H9 (cell line): ENCODE measurements at places on chromosomes 12 and 14.
A peak's percentile ranks its signal among the peaks of the same experiment; 100 is the strongest.

GRCh38 chr12:67241482-67241881 is 27.7 kb upstream of the CAND1 start:
- no peak for DNase-seq

GRCh38 chr14:92990456-92991430 is 67.8 kb downstream of the CHGA start:
- no peak for DNase-seq

- no peak for DNase-seq
Measured at GRCh38 chr12:15863984-15864383, 18.2 kb upstream of the STRAP start.

GRCh38 chr14:61569812-61570548 is 125.3 kb upstream of the HIF1A start:
- DNase-seq: no peak

- no peak for DNase-seq
Measured at GRCh38 chr12:180445-180844, 33.5 kb downstream of the SLC6A12 start.

- DNase-seq: no peak
Measured at GRCh38 chr12:93137656-93138612, 208.8 kb upstream of the EEA1 start.

DNA sequence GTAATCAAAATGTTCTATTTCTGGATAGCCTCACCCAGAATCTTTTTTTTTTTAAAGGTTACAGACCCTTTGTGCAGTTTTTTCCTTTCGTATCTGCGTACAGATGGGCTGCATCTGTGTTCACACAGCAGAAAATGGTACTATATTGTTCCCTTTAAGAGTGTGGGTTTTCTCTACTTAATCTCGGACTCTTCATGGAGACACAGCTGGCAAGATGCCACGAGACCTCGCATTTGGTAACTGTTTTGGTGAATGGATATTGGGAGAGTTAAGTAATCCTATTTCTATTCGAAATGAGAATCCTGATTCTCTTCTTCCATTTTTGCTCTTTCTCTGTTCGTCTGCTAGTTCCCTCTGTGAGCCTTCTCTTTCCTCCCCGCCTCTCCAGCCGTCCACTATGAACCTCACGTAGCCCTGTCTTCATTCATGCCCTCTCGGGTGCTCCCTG is 85.7 kb downstream of the SAMD4A start:
- DNase-seq: no peak

GRCh38 chr14:75064205-75064567 is 362 bp upstream of the ACYP1 start:
- DNase-seq: no peak

DNA sequence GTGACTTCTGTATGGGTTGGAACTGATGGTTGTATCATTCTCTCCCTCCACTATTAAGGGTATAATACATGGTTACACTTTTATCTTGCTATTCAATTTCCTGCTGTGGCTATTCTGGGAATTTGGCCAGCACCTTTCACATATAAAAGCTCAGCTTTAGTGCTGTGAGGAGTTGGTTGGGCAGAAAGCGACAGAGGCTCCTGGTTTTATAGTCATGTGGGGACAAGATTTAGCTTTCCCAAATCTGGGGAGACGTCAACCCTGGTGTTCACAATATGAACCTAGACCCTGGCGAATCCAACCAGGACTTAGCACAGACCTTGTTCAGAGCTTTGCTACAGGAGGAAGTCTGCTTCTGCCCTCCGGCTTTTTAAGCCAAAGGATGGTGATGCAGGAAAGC is 36.5 kb downstream of the FOS start:
- no peak for DNase-seq

DNA sequence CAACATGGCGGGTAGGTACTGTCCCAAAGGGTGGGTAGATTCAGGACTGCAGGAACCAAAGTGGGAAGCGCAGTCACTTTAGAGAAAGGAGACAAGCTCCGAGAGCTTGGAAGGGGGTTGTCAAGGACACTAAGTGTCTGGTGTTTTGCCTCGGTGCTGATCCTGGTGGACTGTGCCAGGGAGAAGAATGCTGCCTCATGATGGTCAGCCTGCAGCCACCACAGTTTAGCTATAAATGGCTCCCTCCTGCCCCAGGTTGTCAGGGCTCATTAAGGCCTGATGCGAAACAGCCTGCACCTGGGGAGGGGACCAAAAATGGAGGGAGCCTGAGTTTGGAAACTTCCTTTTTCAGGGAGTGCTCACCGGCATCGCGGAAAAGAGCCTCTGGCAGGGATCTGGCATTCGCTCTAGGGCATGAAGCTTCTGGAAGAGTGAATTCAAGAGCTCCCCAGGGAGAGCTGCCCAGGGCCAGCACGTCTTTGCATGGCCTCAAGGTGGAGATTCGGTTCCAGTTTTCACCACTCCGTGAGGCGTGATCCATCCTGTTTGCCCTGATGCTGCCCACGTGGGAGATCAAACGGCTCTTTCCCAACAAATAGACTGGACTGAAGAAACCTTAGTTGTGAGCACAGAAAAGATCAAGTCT is 164.0 kb downstream of the FOXN3 start:
- DNase-seq: peak; percentile 48

- no peak for DNase-seq
Measured at GRCh38 chr12:6272300-6273204, 37.9 kb upstream of the PLEKHG6 start.

- no peak for DNase-seq
Measured at GRCh38 chr12:48486261-48486660, 4.0 kb downstream of the C12orf54 start.

DNA sequence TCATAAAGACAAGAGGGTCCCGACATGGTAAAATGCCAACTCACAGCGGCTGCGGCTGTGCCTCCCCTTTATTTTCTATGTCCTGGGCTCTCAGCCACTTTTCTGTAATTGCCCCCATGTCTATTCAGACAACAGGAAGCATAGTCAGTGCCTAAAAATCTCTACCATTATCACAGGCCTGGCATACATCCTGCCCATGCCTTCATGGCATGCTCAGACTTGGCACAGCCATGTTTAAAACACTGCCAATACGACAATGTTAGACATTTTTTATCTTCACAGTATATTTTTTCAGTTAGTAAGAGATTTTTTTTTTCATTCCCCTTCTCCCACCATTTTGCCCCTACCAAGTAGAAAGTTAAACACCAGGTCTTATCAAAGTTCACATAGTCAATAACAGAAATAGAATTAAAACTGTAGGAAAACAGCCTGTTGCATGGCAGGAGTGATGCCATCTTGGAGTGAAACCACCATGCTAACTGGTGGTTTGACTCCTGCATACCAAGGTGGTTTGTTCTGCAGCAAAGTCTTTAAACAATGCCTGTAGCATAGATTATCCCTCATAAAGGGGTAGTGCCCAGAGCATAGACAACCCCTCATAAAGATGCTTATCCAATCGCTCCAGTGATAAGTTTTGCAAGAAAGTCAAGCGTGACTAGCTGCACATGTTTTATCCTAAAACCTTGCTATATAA is 18.9 kb upstream of the CERS5 start:
- no peak for DNase-seq

GRCh38 chr14:35295845-35296161 is 3.6 kb downstream of the PSMA6 start:
- DNase-seq: no peak

- DNase-seq: no peak
Measured at GRCh38 chr14:57254884-57255283, 13.8 kb downstream of the EXOC5 start.

DNA sequence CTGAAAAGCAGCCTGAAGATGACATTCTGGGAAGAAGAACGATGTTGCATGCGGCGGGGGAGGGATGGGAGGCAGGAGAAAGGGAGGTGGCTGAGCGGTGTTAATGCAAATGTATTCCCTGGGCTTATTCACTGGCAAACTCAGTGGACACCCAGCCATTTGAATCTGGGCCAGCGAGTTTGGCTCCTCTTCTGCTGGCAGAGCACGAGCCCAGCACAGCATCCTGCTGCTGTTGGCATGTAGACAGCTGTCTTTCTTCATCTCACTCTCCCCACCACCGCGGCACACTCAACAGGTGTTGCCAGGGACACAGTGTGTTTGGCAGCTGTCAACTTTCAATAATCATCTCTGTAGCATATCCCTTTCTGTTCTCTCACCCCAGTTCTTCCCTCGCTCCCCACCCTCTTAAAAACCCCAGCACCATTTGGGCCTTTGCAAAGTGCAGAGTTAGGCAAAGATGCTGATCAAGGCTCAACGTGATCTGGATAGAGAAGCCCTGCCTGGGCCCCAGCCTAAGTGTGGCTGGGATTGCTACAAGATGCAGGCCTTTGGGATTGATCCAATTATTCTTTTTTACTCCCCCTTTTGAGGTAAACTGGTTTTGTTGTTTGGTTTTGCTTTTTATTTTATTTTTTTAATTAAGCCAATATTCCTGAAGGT is 131.9 kb downstream of the EXOC5 start:
- no peak for DNase-seq

- DNase-seq: peak; percentile 52
Measured at GRCh38 chr12:122875590-122876220, 20.2 kb downstream of the VPS37B start.

GRCh38 chr12:88553941-88554658 is 26.2 kb downstream of the KITLG start:
- no peak for DNase-seq
